ENCODE measurements at places on chromosomes 3 and 15. TPM values are rescaled to one million over a fixed set of nuclear protein-coding genes. Genes with fewer than 3 reads are reported as not detected.

DNA sequence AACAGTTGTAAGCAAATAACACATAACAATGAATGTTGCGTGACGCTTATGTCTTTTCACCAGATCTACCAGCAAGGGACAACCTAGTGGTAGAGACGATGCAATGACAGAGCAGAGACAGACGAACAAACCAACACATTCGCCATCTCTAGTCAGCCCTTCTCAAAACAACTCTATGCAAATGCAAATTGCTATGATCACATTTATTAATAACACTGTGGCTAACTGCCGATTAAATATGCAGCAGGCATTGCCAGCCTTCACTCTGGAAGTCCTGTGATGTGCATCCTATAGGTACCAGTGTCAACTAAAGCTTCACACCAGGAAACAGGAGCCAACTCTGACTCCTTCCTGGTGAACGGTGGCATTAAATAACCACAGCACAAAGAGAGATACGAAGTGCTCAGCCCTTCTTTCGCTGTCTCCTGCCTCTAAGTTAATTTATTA lies 94.2 kb downstream of the FOXP1 start:
- DNase-seq = no peak

The VGLL3 gene
- total RNA-seq = 39.2 TPM

DNA sequence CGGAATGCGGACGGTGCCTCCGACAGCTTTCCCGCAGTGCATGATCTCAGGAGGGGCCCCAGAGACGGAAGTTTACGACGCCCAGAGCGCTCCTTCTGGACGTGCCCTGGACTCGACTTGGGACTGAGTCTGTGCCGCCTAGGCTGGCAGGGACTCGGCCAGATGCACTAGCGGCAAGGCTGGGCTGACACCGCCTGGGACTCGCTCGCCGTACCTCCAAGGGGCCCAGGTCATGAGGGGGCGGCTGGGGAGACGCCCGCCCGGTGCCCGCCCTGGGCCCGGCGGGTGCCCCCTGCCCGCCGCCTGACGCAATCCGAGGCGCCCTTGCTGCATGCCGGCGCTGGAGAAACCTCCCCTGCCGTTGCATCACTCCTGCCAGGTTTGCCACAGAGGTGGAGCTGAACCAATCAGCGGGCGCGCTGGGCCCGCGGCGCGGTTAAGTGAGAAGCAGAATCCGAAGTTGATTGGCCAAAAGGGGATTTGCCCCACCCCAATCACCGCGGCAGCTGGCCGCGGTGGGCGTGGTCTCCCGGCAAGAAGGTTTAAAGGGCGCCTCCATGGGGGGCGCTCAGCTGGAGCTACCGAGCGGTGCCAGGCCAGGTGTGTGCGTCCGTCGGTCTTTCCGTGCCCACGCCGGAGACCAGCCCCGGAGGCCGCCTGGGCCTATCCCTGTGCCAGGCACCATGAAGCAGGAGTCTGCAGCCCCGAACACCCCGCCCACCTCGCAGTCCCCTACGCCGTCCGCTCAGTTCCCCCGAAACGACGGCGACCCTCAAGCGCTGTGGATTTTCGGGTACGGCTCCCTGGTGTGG lies at the start of gene CHAC1:
Gene CHAC1, plus strand, starts transcription at position 571 of the 812 bp plus-strand sequence. Its CDS starts 113 bp downstream, at position 684.
- peak; percentile 96 for DNase-seq

- DNase-seq = no peak
These were observed 313.3 kb downstream of the SATB1 start for GRCh38 chr3:18111796-18112232.

The ACTC1 gene
- 40.5 TPM for total RNA-seq

DNA sequence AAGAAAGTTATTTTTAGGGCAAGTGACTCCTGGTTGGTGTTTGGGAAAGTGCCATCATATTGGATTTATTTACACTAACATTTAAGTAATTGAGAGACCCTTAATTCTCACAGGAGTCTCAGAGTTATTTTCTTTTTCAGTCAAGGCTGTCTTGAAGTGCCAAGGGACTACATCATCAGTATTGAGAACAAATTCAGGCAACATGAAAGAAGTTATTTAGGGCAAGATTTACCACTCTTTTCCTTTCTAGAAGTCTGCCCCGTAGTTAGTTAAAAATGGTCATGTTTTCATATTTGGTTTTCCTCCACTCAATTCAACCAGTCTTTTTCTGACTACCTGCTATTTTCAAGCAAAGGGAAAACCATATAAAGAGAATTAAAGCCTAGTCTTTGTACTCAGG lies 6.1 kb downstream of the B4GALT4 start:
- DNase-seq = no peak

DNA sequence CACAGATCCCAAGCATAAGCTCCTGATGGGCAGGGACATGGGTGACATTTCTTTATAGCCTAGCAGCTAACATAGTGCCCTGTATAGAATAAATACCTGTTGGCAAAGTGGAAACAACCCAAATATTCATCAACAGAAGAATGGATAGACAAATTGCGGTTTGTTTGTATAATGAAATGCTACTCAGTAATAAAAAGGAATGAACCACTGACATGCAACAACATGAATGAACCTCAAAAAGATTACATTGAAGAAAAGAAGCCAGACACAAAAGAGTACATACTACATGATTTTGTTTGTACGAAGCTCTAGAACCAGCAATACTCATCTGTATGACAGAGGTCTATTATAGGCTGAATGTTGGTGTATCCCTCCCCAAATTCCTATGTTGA lies 33.6 kb upstream of the GALNT15 start:
- DNase-seq = no peak

- DNase-seq = no peak
These were observed 61.2 kb downstream of the ITGA11 start for GRCh38 chr15:68370768-68371151.

- DNase-seq = no peak
These were observed 22.0 kb downstream of the OR5H15 start for GRCh38 chr3:98188545-98188944.

- no peak for DNase-seq
These were observed 123.4 kb upstream of the PRR20G start for GRCh38 chr3:127411083-127411727.

DNA sequence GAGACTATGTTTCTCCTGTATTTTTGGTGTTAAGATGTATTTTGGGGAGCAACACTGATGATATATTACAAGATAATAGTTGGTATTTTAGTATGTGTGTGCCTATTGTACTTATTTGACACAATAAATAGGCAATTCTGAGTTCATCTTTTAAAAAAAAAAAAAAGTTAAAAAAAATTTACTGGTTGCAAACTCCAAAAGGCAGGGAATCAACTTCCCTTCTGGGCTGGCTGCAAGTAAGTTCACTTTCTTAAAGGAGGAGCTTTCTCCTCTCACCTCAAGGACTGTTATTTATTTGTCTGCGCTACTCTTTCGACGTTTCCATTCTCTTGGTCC lies 335 bp upstream of the VPS8 start:
- DNase-seq = no peak

- DNase-seq = no peak
These were observed 26.3 kb downstream of the ALS2CL start for GRCh38 chr3:46667061-46667621.

The IVD gene
- total RNA-seq = 123 TPM

The IGSF11 gene
- 5.3 TPM for total RNA-seq

DNA sequence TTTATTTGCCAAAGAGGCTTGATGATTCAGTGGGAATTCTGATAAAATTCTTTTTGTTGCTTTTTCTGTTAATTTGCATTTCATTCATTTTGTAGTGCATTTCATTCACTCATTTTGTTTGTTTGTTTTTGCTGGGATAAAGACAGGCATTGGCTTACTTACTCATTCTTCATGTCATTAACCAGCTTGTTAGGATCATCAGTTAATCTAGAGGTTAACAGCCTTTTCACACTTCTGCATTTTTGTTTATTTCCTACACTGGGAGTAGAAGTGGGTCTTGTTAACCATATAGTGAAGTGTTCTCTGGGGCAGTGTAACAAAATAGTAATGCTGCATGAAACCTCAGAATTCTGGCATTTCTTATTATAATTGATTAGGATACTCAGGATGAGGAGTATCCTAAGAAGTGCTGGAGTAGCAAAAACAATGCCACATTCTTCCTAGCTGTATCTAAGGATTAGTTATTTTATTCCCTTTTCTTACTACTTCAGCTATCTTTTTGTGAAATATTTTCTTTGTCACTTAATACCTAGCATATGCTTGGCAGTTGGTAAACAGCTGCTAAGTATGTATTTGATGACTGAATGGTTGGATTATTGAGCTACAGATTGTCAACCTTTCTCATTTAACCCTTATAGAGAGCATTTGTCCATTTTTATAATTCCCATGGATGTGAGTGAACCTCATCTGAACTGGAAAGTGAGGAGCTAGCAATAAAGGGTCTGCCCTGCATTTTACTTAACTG lies 135.7 kb upstream of the LRRFIP2 start:
- no peak for DNase-seq

The CYP8B1 gene
- 2.8 TPM for total RNA-seq

GRCh38 chr3:71930056-71930991 lies 145.4 kb upstream of the PROK2 start:
- peak; percentile 14 for DNase-seq

GRCh38 chr3:100151024-100151707 lies 36.9 kb upstream of the FILIP1L start:
- no peak for DNase-seq

DNA sequence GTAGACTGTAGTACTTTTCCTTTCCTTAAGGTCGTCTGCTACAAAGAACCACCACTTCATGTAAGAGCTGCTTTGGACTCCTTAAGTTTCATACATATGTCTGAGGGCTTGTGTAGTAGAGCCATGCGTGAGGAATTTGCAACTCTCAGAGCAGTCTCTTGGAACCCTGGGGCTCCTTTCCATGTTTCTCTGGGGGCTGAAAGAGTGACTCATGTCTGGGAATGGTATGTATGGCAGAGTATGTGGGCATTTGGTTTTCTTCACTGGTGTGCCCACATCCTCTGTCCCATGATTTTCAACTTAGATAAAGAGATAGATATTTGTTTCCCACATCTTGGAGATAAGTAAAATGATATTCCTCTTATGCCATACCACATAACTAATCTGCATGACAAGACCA lies 20.6 kb upstream of the RBM5 start:
- no peak for DNase-seq

DNA sequence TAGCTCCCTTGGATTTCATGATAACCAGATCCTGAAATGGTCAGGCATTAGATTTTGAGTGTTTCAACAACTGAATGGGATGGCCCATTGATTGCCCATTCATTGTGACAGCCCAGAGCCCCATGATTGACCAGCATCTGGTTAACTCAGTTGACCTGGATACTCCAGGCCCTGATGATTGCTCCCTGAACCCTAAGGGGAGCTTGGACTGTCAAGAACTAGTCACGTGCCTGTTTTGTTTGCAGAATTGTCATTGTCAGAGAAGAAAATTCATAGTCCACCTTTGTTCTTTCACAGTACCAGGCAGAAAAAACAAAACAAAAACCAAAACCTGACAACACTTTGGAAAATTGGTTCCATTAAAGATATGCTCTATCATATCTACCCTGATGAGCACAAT lies 241.3 kb upstream of the ONECUT1 start:
- DNase-seq = no peak

- no peak for DNase-seq
These were observed 183.6 kb downstream of the POLQ start for GRCh38 chr3:121362035-121362734.
